GM12878 (cell line): ENCODE measurements at places on chromosomes 11 and 22. TPM values are rescaled to one million over a fixed set of nuclear protein-coding genes. Genes with fewer than 3 reads are reported as not detected.
A peak's percentile ranks its signal among the peaks of the same experiment; 100 is the strongest.

- H3K27ac ChIP-seq, result no peak overlapping the region
- DNase-seq, result no peak
- peaks cover 6% of the 10 kb centered on the region; the same call in 1 of the 2 replicates for H3K36me3 ChIP-seq
These were observed 19.2 kb downstream of the ACO2 start for GRCh38 chr22:41488076-41488475.

DNA sequence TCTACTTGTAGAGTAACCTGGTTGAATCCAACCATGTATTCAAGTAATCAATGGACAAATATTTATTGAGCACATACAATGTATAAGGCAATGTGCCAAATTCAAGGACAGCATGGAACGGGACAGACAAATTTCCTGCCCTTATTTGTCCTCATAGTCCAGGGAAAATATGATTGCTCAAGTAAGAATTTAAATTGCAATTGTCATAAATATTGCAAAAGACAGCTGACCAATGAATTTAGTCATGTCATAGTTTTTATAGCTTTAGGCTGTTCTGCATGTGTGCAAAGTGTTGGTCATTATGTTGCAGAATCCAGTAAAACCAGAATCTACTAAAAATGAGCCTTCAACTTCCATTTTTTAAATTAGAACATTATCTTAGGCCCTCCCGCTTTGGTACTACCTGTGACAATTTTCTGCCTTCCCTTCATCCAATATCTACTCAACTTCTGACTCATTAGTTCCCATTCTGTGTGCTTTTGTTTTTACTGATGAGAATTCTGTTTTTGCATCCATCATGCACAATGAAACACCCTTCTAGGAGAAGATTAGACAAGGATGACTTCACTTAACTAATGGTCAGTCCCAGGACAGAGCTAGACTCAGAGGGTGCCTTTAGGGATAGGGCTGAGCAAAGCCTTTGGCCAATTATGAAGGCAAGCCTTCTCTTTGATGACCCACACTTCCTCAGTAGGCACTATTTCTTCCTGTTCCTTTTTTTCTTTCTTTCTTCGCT, 45.8 kb upstream of the FIBIN start:
- DNase-seq, result no peak
- H3K4me1 ChIP-seq, result no peaks in the 10 kb centered on the region
- H3K27ac ChIP-seq, result no peak overlapping the region
- no peaks in the 10 kb centered on the region for H3K36me3 ChIP-seq
- H3K27me3 ChIP-seq, result no peaks in the 10 kb centered on the region

DNA sequence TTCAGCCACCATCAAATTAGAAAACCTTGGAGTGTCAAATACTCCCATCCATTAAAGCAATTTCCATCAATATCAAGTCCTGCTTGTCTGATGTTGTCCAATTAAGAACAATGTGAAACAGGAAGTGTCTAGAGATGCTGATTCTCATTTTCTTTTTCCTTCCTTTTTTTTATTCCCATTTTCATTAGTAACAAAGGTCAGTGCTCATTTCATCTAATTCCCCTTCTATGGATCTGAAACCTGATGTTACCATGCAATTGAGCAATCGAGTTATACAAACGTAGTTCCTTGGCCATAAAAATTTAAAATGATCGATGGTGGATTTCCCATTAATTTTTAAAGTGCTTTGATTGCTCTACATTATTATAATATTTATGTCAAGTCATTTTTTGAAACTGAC, 330.6 kb upstream of the ZC3H12C start:
- no peaks in the 10 kb centered on the region for H3K36me3 ChIP-seq
- DNase-seq, result no peak
- no peaks in the 10 kb centered on the region for H3K4me1 ChIP-seq
- H3K27ac ChIP-seq, result no peak overlapping the region
- H3K27me3 ChIP-seq, result no peaks in the 10 kb centered on the region

DNA sequence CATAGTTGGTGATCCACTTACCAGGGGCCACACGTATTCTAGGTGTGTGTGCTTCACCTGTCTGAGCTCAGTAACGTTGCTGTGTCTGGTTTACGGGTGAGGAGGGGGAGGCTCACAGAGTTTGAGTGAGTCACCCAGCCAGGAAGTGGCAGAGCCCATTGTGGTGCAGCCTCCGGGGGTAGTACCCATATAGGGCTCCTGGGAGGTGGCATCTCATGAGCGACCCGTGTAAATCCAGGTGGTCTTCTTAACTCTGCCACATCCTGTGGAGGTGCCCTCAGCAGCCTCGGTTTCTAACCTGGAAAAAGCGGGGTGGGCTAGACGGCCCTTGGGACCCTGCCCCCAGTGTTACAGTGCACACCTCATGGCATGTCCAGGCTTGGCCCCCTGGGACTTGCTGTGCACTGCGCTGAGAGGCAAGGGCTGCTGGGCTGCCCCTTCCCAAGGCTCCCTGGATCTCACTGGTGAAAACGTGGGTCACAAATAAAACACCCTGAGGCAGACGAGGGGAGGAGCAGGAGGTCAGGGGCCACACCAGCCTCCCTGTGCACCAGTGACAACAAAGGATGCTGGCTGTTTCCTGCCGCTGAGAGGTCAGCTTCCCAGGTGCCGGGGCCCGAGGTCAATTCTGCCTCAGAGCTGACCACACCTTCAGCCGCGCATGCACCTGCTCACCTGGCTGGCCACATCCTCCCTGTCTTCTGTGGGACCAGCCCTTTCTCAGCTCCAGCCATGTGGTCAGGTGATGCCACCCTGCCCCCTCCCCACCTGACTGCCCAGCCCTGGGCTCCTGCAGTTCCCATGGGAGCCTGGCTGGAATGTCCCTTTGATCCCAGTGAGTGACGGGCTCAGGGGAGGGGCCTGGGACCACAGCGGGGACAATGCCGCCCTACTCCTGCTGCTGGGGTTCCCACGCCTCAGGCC, 305.1 kb downstream of the CTTN start:
- no peaks in the 10 kb centered on the region for H3K4me1 ChIP-seq
- H3K36me3 ChIP-seq, result no peaks in the 10 kb centered on the region
- H3K27me3 ChIP-seq, result no peaks in the 10 kb centered on the region

GRCh38 chr22:49971232-49972162, 10.9 kb downstream of the PIM3 start:
- peak overlapping the region; percentile 76 for H3K4me3 ChIP-seq
- H3K27me3 ChIP-seq, result no peaks in the 10 kb centered on the region
- DNase-seq, result no peak
- H3K27ac ChIP-seq, result peak overlapping the region; percentile 89
- H3K4me1 ChIP-seq, result peaks cover 35% of the 10 kb centered on the region

DNA sequence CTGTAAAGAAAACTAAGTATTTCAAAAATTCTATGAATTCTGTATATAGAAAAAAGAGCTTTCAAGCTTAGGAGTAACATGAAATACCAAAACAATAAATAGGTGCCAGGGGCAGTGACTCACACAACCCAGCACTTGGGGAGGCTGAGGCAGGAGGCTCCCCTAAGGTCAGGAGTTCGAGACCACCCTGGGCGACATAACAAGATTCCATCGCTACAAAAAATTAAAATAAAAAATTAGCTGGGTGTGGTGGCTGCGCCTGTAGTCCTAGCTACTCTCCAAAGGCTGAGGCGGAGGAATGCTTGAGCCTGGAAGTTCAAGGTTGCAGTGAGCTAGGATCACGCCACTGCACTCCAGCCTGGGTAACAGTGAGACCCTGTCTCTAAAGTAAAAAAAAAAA, 21.5 kb downstream of the ZNF280B start:
- H3K27ac ChIP-seq, result no peak overlapping the region
- DNase-seq, result no peak
- no peak overlapping the region for H3K4me3 ChIP-seq
- H3K4me1 ChIP-seq, result no peaks in the 10 kb centered on the region
- H3K36me3 ChIP-seq, result no peaks in the 10 kb centered on the region; the same call in 1 of the 2 replicates
- H3K27me3 ChIP-seq, result no peaks in the 10 kb centered on the region

DNA sequence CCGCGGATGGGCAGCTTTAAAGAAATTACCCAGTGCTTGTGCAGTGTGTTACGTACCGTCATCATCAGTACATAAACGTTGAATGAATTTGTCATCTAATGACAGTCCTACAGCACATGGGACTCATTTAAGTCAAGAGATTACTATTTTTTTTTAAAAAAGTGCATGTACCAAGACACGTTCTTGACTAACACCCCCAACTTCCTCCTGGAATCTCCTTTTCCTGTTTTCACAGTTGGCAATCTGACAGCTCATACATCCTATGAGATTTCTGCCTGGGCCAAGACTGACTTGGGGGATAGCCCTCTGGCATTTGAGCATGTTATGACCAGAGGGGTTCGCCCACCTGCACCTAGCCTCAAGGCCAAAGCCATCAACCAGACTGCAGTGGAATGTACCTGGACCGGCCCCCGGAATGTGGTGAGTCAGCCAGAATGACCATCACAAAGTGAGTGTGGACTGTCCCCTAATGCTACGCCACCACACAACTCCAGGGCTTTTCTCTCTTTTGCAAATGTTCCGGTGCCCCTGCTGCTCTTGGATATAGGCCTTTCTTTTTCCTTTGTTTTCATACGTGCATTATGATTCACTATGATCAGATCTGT, 162.0 kb upstream of the SORL1-AS1 start:
- DNase-seq, result no peak
- no peak overlapping the region for H3K4me3 ChIP-seq
- no peaks in the 10 kb centered on the region for H3K4me1 ChIP-seq

DNA sequence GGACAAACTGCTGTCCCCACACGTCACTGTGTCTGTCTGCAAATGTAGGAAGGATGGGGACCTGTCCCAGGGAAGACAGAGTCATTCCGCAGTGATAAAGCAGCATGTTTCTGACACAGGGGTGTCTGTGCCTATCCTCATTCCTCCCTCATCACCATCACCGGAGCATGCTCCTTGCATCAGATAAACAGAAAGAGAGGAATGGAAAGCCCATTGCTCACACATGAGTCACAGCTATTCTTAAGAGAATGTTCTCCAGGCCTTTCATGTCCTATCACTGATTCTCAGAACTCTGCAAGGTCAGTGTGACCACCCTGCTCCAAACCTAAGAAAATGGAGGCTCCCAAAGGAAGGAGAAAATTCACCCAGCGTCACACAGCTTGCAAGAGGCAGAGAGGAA, 38.9 kb downstream of the ZNF195 start:
- H3K4me3 ChIP-seq, result no peak overlapping the region
- H3K4me1 ChIP-seq, result no peaks in the 10 kb centered on the region
- no peaks in the 10 kb centered on the region for H3K27me3 ChIP-seq
- DNase-seq, result no peak
- H3K36me3 ChIP-seq, result no peaks in the 10 kb centered on the region

DNA sequence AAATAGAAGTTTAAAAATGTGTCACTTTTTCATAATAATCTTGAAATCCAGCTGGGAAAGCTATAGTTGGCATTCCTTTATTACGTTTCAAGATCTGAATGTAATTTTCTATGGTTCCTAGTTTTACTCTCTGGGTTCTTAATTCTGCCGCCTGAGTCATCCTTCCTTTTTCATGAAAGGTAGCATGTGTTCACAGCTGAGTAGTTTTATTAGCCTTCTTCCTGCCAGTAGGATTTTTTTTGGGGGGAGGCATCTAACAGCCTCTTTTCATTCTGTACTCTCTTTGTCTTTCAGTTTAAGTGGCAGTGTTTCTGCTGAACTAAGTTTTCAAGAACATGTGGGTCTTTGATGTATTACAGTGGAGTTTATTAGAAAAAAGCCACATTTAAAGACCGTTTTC, 36.5 kb downstream of the OR2AG2 start:
- peaks cover 23% of the 10 kb centered on the region for H3K4me1 ChIP-seq
- DNase-seq, result no peak
- no peak overlapping the region; the same call in 1 of the 2 replicates for H3K27ac ChIP-seq
- no peak overlapping the region for H3K4me3 ChIP-seq

DNA sequence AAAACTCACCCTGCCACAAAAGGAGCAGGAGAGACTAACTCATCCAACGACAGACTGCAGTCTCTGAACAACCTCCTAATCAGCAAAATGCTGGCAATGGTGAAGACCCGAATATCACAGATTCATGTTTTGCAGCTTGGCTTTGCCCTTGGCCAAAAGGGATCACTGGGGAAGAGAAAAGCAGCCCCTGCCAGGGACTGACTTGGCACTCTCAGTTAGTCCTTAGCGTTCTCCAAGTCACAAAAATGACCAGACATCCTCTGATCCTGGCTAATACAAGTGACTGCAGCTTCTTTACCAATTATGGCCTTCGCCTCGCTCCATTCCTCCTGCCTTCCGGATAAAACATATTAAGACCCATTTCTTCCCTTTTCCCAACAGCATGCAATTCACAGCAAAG, 22.4 kb upstream of the CHST1 start:
- no peak overlapping the region for H3K27ac ChIP-seq
- H3K4me3 ChIP-seq, result no peak overlapping the region
- no peaks in the 10 kb centered on the region for H3K4me1 ChIP-seq

DNA sequence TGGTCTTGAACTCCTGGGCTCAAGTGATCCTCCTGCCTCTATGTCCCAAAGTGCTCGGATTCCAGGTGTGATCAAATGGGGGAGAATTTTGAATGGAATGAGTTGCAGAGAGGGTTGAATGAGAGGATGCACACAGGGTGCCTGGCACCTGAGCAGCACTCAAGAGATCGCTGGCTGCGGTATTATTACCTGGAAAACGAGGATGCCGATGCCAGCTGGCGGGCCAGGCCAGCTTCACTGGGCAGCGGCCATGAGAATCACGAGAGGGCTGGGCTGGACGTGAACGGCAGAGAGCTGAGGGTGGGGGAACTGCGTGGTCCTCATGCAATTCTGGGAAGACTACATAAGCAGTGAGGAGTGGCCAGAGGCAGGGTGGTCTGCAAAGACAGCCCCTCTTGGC, 2.9 kb downstream of the MGAT3 start:
- peaks cover 5% of the 10 kb centered on the region for H3K36me3 ChIP-seq
- no peak overlapping the region for H3K27ac ChIP-seq
- H3K4me1 ChIP-seq, result peaks cover 37% of the 10 kb centered on the region
- H3K4me3 ChIP-seq, result peak overlapping the region; percentile 86
- H3K27me3 ChIP-seq, result no peaks in the 10 kb centered on the region

GRCh38 chr11:46116007-46116711, 5.1 kb downstream of the PHF21A start:
- H3K27ac ChIP-seq, result peak overlapping the region; percentile 65
- H3K4me3 ChIP-seq, result peak overlapping the region; percentile 82; the same call in 1 of the 2 replicates
- H3K27me3 ChIP-seq, result no peaks in the 10 kb centered on the region
- H3K36me3 ChIP-seq, result no peaks in the 10 kb centered on the region
- H3K4me1 ChIP-seq, result peaks cover 7% of the 10 kb centered on the region; the same call in 1 of the 2 replicates
- no peak for DNase-seq

DNA sequence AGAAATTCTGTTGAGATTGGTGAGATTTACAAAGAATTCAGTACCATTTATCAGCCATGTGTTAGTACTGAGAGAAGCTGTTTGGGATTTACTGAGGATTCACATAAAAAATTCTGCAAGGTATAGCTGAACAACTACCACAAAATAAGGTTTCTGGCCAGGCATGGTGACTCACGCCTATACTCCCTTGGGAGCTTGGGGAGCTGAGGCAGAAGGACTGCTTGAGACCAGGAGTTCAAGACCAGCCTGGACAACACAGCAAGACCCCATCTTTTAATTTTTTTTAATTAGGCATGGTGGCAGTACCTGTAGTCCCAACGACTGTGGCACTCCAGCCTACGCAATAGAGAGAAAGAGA, 86.7 kb downstream of the SIK3 start:
- peaks cover 3% of the 10 kb centered on the region; the same call in 1 of the 2 replicates for H3K4me1 ChIP-seq
- no peak overlapping the region for H3K4me3 ChIP-seq
- no peaks in the 10 kb centered on the region; the same call in 1 of the 2 replicates for H3K36me3 ChIP-seq
- no peaks in the 10 kb centered on the region for H3K27me3 ChIP-seq
- no peak overlapping the region for H3K27ac ChIP-seq

The NXPE2 gene
- not detected in 2 replicates for polyA plus RNA-seq

The ANKK1 gene
- polyA plus RNA-seq, result not detected in 2 replicates

The POGLUT3 gene
- 13.0 and 13.6 TPM in 2 replicates for polyA plus RNA-seq

The SLCO2B1 gene
- 0.58 TPM in 1 of 2 replicates, not detected in the other for polyA plus RNA-seq
